Stimulated activated CD4-positive, alpha-beta T cell treated with anti-CD3 and anti-CD28 coated beads, Interleukin-1b, Interleukin-23, amount 100 ng/mL, for 4 hours (primary cell): ENCODE measurements at places on chromosomes 12 and 14.

- DNase-seq: no peak
These were observed 107.9 kb downstream of the PTPRQ start for GRCh38 chr12:80551897-80552296.

DNA sequence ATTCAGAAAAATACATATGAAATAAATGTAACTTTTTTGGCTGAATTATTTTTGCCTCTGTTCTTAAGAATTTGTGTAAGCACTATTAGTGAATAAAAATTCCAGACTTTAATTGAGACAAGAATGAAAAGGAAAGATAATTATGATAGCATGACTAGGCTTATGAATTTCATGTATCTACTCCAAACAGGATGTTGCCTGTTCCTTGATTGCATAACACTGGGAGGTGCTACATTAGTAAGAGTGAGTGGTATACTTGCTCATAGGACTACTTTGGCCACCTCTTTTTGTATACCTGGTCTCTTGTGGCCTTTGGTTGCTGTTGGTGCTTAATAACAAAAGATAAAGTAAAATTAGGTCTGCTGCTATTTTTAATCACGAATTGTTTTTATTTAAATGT, 112.8 kb downstream of the NAV3 start:
- no peak for DNase-seq

DNA sequence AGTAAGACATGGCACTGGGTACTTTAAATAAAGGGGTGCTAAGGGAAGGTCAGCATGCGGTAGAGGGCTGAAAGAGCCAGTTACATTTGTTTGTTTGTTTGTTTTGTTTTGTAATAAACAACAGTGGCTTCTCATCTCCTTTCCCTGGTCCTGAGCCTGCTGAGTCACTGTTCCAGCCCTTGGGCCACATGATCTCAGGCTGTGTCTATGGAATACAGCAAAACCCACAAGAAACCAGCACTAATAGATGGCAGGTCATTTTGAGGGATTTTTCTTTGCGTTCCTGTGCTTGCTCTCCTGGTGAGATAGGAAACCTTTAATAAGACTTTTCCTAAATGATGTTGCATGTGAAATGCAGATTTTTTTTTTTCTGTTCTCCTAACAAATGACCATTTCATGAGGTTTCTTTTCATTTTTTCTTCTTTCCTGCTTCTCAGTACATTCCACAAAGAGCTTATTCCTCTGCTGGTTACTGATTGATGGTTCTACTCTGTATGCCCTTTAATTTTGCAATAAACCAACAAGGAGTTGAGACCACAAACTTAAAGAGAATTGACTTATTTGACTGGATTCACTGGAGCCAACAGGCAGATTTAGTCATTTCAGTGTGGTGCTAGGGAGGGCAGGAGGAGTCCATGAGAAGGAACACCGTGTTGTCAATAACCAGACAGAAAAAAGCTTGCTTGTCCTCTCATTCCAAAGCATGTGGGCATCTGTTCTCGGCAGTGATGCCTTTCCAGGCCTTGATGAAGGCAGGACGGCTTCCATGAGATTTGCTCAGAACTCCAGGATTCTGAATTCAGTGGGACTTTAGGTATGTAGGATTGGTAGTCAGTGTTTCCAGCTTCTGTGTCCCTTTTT, 459.2 kb downstream of the RAD51B start:
- no peak for DNase-seq

GRCh38 chr14:20327005-20327869, 5.8 kb downstream of the CCNB1IP1 start:
- DNase-seq: peak; percentile 46

GRCh38 chr14:80940146-80940545, 1.4 kb downstream of the CEP128 start:
- no peak for DNase-seq

GRCh38 chr12:24993793-24994192, 44.9 kb upstream of the BCAT1 start:
- no peak for DNase-seq

DNA sequence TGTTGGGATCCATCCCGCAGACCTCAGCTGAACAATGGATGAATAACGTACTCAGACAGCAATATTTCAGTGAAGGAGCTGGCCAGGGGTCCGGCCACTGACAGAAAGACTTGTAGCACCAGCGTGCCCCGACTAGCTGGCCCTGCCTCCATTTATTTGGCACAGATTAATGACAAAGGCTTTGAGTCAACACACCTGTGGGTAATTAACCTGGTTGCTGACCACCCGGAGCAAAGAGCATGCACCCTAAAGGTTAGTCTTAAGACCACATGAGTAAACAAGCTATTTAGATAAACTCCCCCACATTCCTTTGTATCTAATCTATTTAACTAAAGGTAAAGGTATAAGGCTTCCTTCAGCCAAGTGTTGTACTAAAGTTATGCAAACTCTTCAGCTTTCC, 868.6 kb downstream of the LRFN5 start:
- no peak for DNase-seq

DNA sequence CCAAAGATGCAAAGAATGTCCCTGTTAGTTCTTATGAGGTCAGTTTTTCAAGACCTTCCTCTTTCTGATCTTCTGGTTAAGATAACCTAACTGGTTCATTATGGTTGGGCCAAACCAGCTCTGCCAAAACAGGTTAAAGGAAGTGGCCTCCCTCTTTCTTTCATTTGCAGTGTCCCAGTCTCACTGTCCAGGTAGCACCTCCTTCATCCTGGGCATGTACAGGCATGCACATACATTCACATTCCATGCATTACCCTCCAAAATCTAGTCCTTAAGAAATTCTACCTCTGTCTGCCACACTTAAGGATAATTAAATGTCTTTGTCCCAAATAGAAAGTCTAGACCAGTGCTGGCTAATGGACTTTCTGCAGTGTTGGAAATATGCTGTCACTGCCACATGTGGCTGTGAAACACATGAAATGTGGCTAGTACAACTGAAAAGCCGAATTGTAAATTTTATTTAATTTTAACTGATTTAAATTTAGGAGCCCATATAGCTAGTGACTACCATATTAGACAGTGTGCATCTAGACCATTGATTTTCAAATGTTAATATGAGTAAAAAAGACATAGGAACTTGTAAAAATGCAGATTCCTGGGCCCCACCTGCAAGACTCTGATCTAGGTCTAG, 169.3 kb downstream of the PCNX1 start:
- DNase-seq: no peak

DNA sequence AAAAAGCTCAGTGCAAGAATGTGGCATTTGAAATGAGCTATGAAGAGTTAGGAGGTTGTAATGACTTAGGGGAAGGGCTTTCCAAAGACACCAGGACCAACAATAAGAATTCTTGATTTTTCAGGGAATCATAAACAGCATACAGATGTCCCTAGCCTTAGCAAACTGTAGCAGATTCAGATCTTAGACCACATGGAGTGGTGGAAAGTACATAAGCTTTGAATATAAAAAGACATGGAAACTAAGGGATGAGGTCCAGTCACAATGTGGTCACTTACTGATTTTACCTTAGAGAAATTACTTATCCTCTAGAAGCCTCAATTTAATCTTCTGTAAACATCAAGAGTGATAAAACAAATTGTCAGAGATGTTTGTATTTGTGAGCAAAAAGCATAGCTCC, 186.6 kb downstream of the DUSP6 start:
- DNase-seq: no peak

- no peak for DNase-seq
These were observed 72.7 kb downstream of the SPTB start for GRCh38 chr14:64806862-64807495.

- no peak for DNase-seq
These were observed 1005.5 kb downstream of the NRXN3 start for GRCh38 chr14:79175671-79176070.

GRCh38 chr12:104649921-104650320, 193.2 kb downstream of the CHST11 start:
- no peak for DNase-seq

DNA sequence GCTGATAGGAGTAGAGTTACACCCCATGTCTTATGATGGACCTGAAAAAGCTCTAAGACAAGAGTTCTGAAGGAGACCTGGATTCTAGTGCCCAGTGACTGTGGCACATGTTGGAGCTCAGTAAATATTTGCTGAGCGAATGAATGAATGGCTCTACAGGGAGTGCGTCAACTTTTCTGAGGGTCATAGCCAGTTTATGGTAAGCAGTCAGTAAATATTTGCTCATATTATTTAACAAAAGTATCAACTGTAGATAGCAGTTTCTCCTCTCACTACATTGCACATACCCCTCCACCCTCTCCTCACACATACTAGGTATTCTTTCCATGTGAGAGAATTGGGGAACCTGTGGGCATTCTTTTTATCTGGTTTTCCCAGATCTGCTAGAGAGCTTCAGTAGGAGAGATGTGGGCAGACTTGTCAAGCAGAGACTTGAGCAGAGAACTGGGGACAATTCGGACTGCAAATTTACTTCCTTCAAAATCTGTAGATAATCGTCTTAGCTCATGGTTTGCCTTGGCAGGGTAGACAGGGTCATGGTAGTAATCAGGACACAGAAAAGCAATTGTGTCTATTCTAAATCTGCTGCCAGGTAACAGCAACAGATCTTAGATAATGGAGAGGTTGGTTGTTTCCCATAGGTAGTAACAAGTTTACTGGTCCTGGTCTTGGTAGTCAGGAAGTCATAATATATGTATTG, 5.7 kb downstream of the SLC4A8 start:
- DNase-seq: no peak

DNA sequence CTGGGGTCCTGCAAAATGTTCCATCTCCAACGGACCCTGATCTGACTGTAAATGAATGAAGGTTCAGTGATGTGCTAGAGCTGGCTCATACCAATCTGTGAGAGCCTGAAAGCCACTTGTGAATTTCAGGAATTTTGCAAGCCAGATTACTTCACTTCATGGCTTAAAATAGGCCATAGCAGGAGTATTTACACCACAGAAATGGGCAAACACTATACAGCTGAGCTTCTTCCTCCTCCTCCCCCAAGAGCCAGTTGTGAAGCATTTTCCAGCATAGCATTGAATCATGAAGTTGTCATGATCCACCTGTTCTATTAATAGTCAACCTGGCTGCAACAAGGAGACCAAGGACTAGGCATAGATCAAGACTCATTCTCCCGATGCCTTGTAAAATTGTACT, 141.3 kb upstream of the RASSF8 start:
- no peak for DNase-seq

DNA sequence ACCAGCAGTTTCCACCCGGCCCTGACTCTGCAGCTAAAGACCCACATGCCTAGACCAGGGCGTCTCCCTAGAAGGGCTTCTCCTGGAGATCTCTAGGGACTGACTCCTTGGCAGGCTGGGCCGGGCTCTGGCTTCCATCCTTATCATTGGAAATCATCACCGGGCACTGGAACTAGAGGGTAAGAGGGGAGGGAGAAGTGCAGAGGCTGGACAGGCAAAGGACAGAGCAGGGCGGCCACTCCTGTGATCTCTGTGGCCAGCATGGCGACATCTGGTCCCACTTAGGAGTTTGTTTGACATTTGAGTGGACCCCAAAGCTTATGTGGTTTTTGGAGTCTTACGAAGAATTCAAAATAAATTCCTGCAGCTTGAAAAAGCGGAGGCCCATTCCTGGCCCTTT, 7.1 kb downstream of the LTBP2 start:
- no peak for DNase-seq

DNA sequence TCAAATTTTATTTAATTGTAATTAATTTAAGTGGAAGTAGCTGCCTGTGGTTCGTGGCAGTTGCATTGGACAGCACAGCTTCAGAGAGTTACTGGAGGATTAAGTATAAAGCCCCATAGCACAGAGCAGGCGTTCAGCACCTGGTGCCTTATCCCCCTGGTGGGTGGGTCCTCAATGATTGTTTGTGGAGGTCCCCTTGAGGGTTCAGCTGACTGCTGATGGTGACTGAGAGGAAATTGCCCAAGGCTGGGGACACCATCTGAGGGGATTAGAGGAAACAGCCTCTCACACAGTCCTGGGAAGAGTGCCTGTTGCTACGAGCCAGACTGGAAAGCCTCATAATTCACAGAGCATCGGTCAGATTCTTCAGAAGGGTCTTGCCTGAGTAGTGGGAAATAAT, 83.4 kb upstream of the NOS1 start:
- DNase-seq: no peak

- DNase-seq: no peak
These were observed 249.2 kb downstream of the SLC41A2 start for GRCh38 chr12:104708891-104709290.

DNA sequence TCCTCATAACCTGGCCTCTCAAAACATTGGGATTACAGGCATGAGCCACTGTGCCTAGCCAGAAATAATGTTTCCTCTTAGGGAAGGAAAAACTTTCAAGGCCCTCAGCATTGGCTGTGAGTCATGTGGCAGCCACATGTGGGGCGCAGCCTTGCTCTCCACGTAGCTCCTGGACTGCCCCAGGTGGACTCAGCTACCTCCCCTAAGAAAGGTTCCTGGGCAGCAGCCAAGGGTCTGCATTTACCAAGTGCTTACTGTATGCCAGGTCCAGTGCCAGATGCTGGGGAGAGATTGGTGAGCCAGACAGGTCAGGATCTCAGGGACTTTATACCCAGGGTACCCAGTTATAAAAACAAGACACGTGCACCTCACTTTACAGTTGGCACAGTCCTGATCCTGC, 3.7 kb upstream of the TRPV4 start:
- no peak for DNase-seq

- DNase-seq: no peak
These were observed 85.6 kb downstream of the SYNE2 start for GRCh38 chr14:63938198-63939005.

GRCh38 chr12:102350070-102350469, 130.3 kb downstream of the IGF1 start:
- DNase-seq: no peak

GRCh38 chr12:26830363-26830762, 2.6 kb downstream of the ITPR2 start:
- no peak for DNase-seq

DNA sequence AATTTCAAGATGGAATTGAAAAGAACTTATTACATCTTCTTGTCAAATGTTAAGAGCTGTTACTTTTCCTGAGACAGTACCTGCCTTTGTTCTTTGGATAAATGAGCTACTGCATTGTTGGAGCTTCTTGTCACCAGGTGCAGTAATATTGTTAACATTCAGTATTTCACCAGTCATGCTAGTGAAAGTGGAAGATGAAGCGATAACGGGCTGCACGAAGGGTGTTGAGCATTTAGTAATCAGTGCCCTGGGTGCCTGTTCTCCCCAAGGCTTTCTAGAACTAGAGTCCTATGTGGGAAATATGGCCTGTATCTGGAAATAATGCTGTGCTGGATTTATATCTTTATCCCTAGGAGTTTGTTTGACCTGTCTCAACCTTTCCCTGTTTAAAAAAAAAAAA, 83.2 kb downstream of the PPP2R5C start:
- DNase-seq: no peak

- no peak for DNase-seq
These were observed 42.9 kb upstream of the SINHCAF start for GRCh38 chr12:31368666-31369361.
